Ovary (tissue), 10 donors: ENCODE measurements at places on chromosomes 7 and 10. TPM values are rescaled to one million over a fixed set of nuclear protein-coding genes. Genes with fewer than 3 reads are reported as not detected.

- DNase-seq, result no peak
Observed at GRCh38 chr7:12839508-12840153, 152.2 kb downstream of the ARL4A start.

GRCh38 chr10:63720676-63721075 lies 199.5 kb downstream of the REEP3 start:
- no peak for DNase-seq

DNA sequence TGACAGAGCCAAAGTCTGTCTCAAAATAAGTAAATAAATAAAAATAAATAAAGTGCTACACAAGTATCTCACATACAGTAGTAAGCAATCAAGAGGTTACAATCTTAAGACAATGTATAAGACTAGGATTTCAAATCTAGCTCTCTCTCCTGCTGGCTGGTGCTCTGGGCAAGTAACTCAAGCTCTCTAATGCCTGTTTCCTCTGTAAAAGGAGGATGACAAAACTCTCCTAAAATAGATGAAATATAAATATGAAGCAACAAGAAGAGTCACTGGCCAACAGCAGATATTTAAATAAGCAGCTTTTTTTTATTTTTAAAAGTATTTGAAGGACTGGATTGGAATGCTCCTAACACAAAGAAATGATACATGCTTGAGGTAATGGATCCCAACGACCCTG lies 7.2 kb downstream of the SFMBT2 start:
- DNase-seq, result no peak

- no peak for DNase-seq
Observed at GRCh38 chr7:154777023-154777422, 225.9 kb downstream of the PAXIP1 start.

GRCh38 chr7:138458576-138459412 lies 1.3 kb upstream of the TRIM24 start:
- DNase-seq, result no peak

DNA sequence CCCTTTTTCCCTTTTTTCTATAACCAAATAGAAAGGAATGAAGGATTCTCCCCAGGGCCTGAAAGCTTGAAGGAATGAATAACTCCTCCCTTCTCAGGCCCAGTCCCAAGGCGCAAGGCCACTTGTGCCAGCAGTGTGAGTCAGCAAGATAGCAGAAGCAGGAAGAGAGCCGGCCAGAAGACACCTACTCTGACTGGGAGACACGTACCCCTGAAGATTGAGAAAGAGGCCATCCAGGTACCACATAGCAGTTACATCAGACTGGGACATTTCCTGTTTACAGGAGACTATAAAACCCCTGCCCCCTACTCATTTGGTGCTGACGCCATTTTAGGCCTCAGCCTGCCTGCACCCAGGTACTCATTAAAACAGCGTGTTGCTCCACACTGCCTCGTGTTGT lies 65.5 kb downstream of the LRRC17 start:
- peak; percentile 67 for DNase-seq

- DNase-seq, result no peak
Observed at GRCh38 chr10:61189912-61190311, 245.9 kb upstream of the RHOBTB1 start.

DNA sequence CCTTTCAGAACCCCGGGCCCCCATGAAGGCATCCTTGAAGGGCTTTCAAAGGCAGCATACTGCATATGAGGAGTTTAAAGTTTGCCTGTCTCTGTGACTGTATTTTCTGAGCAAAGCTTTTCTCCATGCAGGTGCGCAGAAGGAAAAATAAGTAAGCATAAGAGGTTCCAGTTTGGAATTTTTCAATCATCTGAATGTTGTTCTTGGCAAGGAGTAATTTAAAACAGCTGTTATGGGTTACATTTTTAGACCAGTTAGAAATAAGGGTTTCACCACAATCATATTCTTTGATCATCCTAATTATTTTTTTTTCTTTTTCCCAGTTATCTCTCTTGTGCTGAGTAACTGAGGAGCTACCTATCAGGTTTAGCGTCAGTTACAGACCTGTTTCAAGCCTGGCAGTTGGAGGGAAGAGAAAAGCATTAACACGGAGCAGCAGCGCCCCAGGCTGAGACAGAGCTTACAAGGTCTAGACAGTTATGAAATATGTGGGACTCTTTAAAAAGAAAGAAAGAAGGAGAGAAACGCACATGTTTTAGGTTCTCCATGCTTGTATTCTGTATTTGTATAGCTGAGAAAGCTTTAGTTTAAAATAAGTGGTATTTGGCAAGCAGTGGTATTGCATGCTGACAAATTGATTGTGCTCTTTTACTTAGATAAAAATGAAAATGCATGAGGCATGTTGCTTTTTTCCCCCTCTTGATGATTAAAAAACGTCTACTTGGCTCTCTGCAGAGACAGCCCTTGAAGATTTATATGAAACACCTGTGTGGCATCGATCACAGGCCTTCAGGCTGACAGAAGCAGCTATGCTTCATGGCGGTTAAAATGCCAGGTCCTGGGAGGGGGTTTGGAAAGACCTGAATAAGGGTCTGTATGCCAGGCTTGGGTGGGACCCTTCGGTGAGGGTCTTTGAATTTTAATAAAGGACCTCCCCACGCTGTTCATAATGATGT lies 157.6 kb downstream of the GRK5 start:
- no peak for DNase-seq

GRCh38 chr7:129950191-129950932 lies 2.4 kb downstream of the UBE2H start:
- DNase-seq, result no peak

DNA sequence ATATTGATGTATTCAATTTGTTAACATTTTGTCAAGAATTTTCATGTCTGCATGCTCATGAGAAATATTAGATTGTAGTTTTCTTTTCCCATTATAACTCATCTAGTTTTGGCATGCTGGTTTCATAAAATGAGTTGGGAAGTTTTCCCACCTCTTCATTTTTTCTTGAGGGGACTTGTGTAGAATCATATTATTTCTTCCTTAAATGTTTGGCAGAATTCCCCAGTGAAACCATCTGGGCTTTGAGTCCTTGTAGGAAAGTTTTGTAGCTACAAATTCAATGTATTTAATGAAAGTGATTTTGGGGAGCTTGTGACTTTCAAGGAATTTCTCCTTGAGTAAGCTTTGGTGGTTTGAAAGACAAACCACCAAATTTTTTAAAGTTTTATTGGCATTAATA lies 173.2 kb downstream of the PHTF2 start:
- DNase-seq, result no peak

GRCh38 chr10:125559210-125559609 lies 123.8 kb downstream of the TEX36 start:
- no peak for DNase-seq

DNA sequence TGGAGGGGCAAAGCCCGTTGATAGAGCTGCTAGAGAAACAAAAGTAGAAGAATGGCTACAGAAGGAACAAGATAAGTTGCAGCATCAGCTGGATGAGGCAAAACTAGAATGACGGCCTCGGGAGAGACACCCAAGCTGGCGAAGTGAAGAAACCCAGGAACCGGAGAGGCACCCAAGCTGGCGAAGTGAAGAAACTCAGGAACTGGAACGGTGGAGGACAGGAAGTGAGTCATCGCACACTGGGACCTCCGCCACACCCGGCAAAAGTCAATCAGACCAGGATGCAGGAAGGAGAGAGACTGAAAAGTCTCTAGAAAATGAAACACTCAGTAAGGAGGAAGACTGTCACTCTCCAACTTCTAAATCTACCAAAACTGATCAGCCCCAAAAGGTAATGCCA lies 133.0 kb upstream of the NEBL start:
- no peak for DNase-seq

DNA sequence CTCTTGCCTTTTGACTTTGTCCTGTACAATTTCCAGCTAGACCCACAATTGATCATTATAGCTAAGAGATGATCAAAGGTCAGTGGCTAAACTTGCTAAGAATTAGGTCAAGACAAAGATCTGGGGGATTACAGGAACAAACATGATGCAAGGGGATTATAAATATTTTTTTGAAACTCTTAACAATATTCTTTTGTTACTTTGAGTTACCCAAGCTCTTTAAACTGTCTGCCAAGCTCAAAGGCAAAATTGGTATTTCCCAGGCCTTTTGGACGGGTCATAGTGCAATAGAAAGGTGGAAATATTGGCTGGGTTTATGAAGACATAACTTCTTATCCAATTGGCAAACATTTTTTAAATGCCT lies 23.4 kb downstream of the TBXAS1 start:
- DNase-seq, result no peak

- DNase-seq, result no peak
Observed at GRCh38 chr10:128741180-128741579, 615.0 kb upstream of the MKI67 start.

GRCh38 chr7:139573871-139574270 lies 50.4 kb downstream of the CLEC2L start:
- DNase-seq, result no peak

DNA sequence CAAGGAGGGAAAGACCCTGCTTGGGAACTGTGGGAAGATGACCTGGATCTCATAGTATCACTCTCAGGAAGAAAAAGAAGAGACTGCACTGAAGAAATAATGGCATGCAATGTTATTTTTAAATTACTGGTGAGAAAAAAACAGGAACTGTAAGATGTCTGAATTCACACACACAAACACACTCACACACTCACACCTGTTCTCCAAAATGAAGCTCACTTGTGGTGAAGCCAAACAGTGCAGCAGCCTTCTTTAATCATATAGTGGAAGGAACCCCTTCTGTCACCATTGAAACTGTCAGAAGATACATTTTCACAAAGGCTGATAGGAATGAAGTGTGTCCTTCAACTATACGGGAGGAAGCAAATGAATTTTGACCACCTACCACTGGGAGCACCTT lies 156.5 kb upstream of the GHITM start:
- DNase-seq, result no peak

DNA sequence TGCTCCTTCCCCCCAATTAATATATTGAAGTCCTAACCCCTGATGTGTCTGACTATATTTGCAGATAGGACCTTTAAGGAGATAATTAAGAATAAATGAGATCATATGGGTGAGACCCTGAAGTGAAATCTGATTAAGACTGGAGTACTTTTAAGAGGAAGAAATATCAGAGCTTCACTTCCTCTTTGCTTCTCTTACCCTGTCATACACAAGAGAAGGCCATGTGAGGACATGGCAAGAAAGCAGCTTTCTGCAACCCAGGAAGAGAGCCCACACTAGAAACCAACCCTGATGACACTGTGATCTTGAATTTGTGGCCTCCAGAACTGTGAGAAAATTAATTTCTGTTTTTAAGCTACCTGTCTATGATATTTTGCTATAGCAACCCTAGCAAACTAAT lies 44.2 kb downstream of the JMJD1C start:
- DNase-seq, result no peak

DNA sequence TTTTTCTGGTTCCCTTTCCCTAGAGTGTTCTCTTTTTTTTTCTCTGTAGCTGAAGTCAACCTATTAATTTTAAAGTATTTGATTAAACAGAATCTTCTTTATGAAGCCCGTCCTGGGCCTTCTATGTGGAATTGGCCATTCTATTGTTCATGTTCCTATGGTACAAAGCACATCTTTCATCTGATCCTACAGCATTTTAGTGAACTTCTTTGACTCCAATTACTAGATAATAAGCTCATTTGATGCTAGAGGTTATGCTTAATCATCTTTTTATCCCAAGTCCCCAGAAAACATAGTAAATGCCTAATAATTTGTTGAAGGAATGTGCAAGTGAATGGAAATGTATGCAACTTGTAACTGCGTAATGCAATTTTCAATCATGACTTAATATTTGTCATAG lies 472.0 kb upstream of the KLF6 start:
- DNase-seq, result no peak

DNA sequence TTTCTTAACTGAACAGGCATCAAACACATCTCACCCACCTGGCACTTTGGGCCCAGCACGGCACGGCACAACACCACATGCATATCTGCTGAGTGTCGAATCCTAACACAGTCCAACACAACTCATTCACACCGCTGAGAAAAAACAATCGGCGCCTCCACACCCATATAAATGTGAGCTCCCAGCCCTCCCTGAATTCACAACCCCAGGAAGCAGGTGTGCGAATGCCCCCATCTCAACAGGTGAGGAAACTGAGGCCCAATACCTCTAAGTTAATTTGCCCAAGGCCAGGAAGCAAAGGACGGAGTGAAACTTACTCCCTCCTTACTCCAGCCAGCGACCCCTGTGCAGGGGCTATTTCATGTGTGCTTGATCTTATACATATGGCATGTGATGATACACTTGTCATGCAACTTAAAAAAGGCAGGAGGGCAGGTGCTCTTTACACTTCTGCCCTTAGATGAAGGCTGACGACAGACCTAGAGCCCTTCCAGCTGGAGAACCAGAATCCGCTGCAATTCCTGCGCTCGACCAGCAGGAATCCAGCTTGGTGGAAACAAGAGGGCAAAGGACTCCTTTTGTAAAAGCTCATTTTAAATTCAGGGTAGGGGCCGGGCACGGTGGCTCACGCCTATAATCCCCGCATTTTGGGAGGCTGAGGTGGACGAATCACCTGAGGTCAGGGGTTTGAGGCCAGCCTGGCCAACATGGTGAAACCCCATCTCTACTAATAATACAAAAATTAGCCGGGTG lies 116.0 kb downstream of the LARP4B start:
- DNase-seq, result no peak

COL17A1 gene
- total RNA-seq, result 0.46 TPM

GLI3 gene
- total RNA-seq, result 14.7 TPM

CTBP2 gene
- total RNA-seq, result 107 TPM

NKX2-3 gene
- not detected for total RNA-seq

TAS2R41 gene
- total RNA-seq, result not detected

ZNF107 gene
- total RNA-seq, result 8.3 TPM

CYP3A5 gene
- 0.20 TPM for total RNA-seq

NME8 gene
- not detected for total RNA-seq

MACC1 gene
- total RNA-seq, result 0.26 TPM

PPP1R9A gene
- 7.5 TPM for total RNA-seq

OIT3 gene
- total RNA-seq, result not detected

C10orf105 gene
- total RNA-seq, result 0.45 TPM
